ENCODE measurements at places on chromosomes 5 and 9.

- DNase-seq, result no peak
Measured at GRCh38 chr5:118952992-118953651, 35.2 kb downstream of the DTWD2 start.

DNA sequence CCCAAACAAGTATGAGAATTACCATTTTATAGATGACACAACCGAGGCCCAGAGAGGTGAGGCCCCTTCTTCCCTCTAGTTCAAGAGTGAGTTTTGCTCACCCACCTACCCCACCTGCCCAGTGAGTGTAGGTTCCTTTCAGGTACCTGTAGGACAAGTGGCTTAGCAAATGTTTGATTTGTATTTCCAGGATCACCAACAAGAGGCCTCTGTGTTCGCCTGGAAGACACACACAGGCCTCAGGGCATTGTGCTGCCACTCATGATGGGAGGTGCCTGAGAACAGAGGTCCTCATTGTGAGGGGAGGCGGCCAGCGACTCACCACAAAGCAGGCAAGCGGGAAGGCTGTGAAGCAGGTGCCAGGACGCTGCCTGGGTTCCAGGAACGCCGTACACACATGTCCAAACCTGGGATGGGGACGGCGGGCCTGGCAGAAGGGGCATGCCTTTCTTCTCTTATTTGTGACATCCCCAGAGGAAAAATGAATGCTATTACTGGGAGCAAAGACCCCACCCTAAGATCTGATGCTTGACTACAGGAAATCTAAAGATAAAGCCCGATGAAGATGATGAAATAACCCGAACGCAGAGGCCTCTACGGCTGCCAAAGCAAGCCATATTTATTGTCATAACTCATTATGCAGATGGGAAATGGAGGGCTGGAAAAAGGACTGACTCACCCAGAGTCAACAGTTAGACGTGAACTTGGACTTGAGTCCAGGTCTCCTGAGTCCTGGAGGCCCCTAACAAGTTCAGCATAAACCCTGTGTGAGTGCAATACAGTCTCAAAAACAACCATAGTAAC lies 60.2 kb upstream of the SLC25A51 start:
- DNase-seq, result no peak

DNA sequence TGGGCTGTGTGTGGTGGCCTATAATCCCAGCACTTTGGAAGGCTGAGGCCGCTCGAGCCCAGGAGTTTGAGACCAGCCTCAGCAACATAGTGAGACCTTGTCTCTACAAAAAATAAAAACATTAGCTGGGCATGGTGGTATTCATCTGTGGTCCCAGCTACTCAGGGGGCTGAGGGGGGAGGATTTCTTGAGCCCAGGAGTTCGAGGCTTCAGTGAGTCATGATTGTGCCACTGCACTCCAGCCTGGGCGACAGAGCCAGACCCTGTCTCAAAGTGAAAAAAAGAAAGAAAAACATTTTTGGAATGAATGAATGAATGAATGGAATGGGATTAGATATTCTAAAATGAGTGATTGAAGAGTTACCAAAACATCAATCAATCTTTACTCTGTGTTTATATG lies 85.8 kb downstream of the FGF1 start:
- DNase-seq, result no peak

- no peak for DNase-seq
Measured at GRCh38 chr9:20217596-20217995, 404.7 kb downstream of the MLLT3 start.

DNA sequence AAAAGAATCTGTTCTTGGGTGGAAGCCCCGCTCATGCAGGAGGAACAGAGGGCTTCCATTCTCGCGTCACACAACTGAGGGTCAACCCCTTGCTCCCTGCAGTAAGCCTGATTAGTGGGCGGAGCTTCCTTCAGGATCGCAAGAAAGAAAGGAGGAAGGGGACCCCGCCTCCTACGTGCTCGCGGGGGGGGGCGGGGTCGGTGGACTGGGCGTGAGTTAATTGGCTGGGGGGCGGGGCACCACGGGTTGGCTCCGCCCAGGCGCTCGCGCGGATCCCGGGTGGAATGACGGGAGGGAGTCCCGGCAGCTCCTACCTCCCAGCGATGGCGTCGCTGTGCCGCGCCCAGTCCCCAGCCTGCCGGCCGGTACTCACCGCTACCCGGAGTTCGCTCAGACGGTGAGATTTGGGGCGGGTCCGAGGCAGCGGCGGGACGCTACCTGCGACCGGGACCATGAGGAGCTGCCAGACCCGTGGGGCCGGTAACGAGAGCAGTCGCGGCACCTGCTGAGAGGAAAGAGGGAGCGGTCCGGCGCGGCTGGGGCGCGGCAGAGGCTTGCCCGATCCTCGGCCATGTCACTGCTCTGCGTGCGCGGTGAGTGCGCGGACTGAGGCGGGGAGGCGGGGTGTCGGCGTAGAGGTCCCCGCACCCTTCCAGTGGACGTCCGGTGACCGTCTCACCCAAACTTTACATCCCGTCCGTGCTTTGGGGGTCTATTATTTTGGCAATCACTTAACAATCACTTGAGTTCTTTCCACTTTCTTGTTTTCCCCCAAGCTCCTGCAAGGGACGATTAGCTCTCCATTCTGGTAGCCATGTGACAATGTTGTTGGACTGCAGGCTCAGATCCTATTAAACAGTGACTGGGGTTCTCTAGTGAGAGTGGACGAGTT lies at the start of gene UNC13B:
Gene UNC13B (plus strand): TSS at position 297 of the 892 bp plus-strand sequence. CDS start 275 bp downstream, at position 572.
- DNase-seq, result peak; percentile 58

DNA sequence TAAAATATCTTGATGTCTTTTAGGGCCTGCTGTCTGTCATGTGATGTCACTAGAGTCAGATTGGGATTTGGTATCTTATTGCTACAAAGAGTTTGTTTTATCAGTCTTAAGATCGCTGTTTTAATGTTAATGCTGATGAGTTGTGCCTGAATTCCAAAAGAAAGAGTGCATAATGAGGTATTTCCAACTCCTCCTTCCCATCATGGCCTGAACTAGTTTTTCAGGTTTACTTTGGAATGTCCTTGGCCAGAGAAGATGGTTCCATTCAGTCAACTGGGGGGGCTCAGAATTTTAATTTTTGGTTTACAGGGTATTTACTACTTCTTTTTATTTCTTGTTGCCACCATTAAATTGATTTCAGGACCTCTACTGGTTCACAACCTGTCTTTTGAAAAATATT lies 74.3 kb upstream of the MARCHF11 start:
- no peak for DNase-seq

GRCh38 chr5:90549729-90550275 lies 8.8 kb upstream of the ADGRV1 start:
- DNase-seq, result no peak

GRCh38 chr9:99465231-99465907 lies 243.3 kb downstream of the SEC61B start:
- no peak for DNase-seq
